ENCODE measurements at places on chromosomes 7 and 10.

DNA sequence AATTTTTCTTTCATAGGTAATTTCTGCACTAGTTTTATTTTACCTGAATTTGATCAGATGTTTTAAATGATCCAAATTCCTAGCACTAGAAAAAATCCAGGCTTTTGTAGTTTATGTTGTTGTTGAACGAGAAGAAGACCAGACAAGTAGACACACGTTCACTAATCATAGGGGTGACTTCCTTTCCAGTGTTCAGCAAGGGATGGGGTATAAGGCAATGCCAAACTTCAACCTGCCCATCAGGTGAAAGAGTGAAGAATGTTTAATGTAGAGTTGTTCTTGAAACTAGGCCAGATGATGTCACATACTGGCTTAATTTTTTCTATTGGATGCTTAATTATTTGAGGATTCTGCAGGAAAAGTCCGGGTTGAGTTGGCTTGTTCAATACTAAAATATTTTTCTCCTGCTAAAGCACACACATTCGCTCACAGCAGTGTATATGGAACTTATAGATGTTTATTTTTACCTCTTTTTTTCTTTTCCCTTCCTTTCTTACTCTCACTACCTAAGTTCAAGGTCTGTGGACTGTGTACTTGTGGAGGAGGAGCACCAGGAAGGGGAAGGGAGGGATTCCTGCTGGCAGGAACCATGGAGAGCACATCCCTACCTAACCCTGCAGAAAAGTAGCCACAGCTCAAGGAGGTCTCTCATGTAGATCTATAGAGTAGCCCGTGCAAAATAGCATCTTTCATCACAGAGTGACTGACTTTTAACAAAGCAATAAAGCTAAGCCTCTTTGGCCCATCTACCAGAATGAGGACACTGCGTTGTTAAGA, 23.1 kb upstream of the AKR1E2 start:
- DNase-seq, result no peak

GRCh38 chr10:27581225-27581624, 77.1 kb downstream of the RAB18 start:
- DNase-seq, result no peak

GRCh38 chr7:103797647-103798307, 191.7 kb downstream of the RELN start:
- DNase-seq, result no peak

GRCh38 chr10:34224639-34225038, 590.5 kb downstream of the PARD3 start:
- no peak for DNase-seq

DNA sequence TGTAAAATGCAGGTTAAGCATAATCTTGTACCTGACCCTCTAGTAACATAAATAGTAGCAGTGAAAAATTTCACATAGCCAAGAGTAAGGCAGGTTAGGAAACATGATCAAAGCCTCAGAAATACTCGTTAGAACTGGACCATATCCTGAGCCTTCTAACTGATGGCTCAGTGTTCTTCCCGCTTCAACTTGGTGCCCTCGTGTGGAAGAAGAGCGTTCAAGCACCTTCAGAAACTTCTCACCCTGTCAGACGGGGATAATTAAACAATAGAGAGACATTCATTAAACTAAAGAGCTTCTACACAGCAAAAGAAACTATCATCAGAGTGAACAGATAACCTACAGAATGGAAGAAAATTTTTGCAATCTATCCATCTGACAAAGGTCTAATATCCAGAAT, 124.5 kb downstream of the MYOF start:
- no peak for DNase-seq

GRCh38 chr7:138350701-138351357, 109.2 kb upstream of the TRIM24 start:
- DNase-seq, result no peak

Measured in GM13977 (cell line).